Activated CD8-positive, alpha-beta memory T cell treated with anti-CD3 and anti-CD28 coated beads for 1 hour (primary cell): ENCODE measurements at places on chromosomes 3 and 15.

DNA sequence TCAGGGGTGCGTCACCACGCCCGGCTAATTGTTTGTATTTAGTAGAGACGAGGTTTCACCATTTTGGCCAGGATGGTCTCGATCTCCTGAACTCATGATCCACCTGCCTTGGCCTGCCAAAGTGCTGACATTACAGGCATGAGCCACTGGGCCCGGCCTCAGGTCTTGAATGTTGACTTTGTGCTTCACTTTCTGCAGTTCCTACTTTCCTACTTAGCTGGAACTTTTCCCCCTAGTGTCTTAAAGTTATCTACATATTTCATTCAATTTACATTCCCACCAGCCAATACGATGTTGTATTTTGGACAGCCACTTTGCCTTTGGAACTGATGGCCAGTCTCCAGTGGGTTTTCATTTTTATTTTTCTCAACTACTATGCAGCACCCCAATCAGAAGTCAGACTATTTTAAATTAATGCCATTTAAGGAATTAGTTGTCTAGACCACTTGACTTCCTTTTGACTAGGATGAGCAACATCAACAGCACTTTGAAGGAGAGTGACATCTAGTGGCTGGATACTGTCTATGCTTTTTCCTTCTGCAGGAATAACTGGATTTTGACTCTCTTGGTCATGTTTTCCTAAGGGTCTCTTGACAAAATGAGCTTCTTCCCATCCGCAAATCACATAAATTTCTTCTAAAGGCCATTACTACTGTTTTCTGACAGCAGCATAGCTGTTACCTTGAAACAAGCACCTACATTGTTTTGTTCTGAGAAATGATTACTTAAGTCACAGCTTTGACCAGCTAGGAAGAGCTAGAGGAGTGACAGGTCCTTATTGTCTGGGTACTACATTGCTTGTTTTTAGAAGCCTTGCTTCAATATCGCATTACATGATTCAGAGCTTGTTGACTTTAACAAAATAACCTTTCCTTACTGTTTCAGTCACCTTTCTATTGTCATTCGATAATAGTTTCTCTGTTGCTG, 140.2 kb downstream of the ITPR1 start:
- DNase-seq = no peak

DNA sequence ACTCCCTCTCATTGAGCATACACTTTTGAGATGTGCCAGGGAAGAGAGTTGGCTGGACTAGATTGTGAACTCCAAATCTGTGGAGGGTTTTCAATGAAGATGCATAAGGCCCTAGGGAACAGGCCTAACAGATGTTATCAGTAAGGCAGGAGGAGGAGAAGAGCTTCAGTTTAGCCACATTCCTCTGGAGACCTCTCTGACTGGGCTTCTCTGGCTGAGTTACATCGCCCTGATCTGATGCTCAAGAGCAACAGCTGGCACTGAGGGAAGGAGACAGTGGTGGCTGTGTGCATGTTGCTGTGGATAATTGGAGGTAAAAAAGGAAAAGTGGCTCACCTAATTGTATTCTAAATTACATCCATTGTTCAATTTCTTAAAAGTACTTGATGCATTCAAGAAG, 206.4 kb upstream of the CFAP20DC start:
- DNase-seq = no peak

GRCh38 chr3:6228958-6229683, 631.8 kb upstream of the GRM7 start:
- DNase-seq = no peak

DNA sequence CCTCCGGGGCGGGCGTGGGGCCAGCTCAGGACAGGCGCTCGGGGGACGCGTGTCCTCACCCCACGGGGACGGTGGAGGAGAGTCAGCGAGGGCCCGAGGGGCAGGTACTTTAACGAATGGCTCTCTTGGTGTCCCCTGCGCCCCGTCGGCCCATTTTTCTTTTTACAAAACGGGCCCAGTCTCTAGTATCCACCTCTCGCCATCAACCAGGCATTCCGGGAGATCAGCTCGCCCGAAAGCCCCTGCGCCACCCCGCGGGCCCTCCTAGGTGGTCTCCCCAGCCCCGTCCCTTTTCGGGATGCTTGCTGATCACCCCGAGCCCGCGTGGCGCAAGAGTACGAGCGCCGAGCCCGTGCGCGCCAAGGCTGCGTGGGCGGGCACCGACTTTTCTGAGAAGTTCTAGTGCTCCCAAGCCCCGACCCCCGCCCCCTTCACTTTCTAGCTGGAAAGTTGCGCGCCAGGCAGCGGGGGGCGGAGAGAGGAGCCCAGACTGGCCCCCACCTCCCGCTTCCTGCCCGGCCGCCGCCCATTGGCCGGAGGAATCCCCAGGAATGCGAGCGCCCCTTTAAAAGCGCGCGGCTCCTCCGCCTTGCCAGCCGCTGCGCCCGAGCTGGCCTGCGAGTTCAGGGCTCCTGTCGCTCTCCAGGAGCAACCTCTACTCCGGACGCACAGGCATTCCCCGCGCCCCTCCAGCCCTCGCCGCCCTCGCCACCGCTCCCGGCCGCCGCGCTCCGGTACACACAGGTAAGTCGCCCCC, at the start of gene THBS1:
Gene THBS1 (plus strand): TSS at position 595 of the 757 bp plus-strand sequence. CDS start 779 bp downstream, outside the sequence.
- DNase-seq = no peak

- no peak for DNase-seq
These were observed 3.4 kb downstream of the RNU6-1 start for GRCh38 chr15:67836477-67836876.

DNA sequence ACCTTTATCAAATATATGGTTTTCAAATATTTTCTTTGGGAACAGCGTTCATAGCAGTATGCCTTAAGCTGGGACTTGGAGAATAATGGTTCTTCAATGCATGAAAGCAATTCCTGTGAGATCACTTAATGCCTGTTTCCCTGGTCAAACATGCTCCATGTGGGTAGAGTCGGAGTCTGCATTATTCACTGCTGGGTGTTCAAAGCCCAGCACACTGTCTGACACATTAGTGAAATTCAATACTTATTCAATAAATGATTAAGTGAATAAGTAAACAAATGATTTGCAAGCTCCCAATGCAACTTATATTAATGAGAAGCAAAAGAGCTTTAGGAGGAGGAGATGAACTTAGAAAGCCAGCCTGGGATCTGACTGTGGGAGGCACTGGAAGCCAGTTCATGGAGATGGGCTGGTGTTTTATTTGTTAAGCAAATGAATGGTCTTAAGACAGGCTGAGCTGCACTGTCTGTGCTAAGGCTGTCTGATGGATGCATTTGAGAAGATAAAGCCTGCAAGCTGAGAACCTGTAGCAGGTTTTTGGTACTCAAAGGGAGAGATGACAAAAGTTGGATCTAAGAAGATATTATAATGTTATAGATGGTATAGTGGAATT, 490.8 kb downstream of the MCTP2 start:
- no peak for DNase-seq
